ENCODE measurements at places on chromosomes 5 and 9.
A peak's percentile ranks its signal among the peaks of the same experiment; 100 is the strongest.

DNA sequence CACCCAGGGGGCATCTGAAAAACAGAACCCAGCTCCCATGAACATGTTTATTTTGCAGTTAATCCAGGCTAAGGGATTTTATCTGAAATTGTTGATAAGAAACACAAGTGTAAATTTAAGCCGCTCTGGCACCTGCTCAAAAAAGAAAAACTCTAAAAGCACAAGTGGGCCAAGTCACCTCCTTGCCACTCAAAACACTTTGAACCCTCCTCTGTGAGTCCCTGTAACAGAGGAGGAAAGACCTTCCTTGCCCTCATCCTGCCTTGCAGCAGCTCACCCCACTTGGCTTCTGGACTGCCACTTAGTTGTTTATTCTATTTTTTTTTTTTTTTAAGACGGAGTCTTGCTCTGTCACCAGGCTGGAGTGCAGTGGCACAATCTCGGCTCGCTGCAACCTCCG is 39.5 kb downstream of the FAM78A start:
- peaks cover 39% of the 10 kb centered on the region for H3K36me3 ChIP-seq
- H3K27ac ChIP-seq = peak overlapping the region; percentile 53
- no peak overlapping the region for H3K4me3 ChIP-seq

- H3K27me3 ChIP-seq = peaks cover 7% of the 10 kb centered on the region
- no peak overlapping the region for H3K4me3 ChIP-seq
Measured at GRCh38 chr5:174794931-174795672, 70.7 kb downstream of the MSX2 start.

- no peak overlapping the region for H3K4me3 ChIP-seq
- no peaks in the 10 kb centered on the region for H3K27me3 ChIP-seq
- no peak for DNase-seq
- H3K36me3 ChIP-seq = no peaks in the 10 kb centered on the region
- peaks cover 16% of the 10 kb centered on the region for H3K4me1 ChIP-seq
- H3K27ac ChIP-seq = no peak overlapping the region
Measured at GRCh38 chr9:4515958-4516375, 25.7 kb downstream of the SLC1A1 start.

DNA sequence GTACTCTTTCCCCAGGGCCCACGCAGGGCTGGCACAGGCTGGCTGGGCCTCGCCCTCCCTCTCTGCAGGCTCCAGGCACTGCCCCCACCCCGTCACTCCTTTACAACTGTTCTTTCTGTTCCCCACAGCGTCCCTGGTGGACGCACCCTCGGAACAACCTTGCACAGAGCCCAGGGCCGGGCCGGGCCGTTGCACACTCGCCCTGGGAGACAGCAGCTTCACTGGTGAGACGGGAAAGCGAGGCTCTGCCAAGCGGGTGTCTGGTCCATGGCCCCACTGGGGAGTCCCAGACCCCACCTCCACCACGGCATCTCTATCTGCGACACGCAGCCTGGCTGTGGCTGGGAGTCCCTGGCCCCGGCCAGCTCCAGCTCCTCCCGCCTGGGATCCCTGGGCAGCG is 18.4 kb upstream of the QSOX2 start:
- H3K36me3 ChIP-seq = no peaks in the 10 kb centered on the region
- no peak overlapping the region for H3K4me3 ChIP-seq
- peaks cover 6% of the 10 kb centered on the region for H3K27me3 ChIP-seq
- no peak for DNase-seq

DNA sequence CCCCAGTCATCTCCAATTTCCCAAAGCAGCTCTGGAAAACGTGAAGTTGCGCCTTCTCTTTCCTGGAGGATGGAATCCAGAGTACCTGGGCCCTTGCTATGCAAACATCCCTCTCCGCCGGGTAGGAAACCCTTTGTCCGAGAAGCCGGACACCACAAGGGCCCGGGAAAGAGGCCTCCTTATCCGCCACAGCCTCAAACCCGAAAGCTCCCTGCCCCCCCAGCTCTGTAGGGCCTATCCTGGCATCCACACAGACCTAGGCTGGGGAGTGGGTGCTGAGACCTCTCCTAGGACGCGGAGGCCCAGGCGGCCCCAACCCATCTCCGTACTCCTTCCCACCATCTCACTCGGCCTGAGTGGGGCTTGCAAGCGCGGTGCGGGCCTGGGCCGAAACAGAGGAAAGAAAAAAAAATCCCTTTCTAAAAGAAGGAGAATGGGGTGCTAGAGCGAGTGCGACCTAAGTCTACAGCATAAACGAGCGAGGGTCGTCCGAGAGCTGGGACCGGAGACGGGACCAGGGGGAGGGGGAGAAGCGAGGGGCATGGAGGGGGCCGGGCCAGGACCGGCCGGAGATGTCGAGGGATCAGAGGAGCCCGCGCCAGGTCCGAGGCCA is 624 bp downstream of the FBXW11 start:
- peak overlapping the region; percentile 90 for H3K4me3 ChIP-seq
- peaks cover 14% of the 10 kb centered on the region for H3K36me3 ChIP-seq
- peak overlapping the region; percentile 94 for H3K27ac ChIP-seq
- DNase-seq = peak; percentile 33
- no peaks in the 10 kb centered on the region for H3K27me3 ChIP-seq

DNA sequence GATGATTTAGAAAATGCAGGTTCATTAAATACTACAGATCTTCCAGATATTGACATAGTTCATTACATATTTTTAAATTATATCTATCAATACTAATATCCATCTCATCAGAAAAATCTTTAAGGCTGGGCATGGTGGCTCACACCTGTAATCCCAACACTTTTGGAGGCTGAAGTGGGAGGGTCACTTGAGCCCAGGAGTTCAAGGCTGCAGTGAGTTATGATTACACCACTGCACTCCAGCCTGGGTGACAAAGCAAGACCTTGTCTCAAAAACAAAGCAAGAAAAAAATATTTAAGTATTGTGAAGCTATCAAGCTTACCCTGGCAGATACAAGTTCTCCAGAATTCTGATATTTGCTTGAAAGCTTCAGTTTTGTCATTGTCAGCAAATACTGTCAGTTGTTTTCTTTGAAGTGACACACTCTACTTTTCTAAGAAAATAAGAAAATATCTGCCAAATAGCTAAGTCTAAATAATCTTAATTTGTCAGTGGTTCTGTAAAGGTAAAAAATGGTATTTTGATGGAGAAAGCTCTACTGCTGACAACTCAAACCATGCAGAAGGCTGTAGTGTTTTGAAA is 14.9 kb downstream of the LYRM7 start:
- H3K36me3 ChIP-seq = peaks cover 20% of the 10 kb centered on the region
- H3K4me3 ChIP-seq = no peak overlapping the region
- H3K27me3 ChIP-seq = no peaks in the 10 kb centered on the region
- H3K27ac ChIP-seq = no peak overlapping the region
- peaks cover 19% of the 10 kb centered on the region for H3K4me1 ChIP-seq
- no peak for DNase-seq

GRCh38 chr9:93673839-93674334 is 97.5 kb downstream of the PHF2 start:
- no peak overlapping the region for H3K27ac ChIP-seq
- peak; percentile 13 for DNase-seq
- H3K27me3 ChIP-seq = no peaks in the 10 kb centered on the region
- peaks cover 14% of the 10 kb centered on the region for H3K36me3 ChIP-seq
- H3K4me1 ChIP-seq = no peaks in the 10 kb centered on the region

GRCh38 chr5:65808818-65809217 is 86.8 kb downstream of the NLN start:
- peaks cover 30% of the 10 kb centered on the region for H3K4me1 ChIP-seq
- DNase-seq = no peak
- no peak overlapping the region for H3K27ac ChIP-seq

DNA sequence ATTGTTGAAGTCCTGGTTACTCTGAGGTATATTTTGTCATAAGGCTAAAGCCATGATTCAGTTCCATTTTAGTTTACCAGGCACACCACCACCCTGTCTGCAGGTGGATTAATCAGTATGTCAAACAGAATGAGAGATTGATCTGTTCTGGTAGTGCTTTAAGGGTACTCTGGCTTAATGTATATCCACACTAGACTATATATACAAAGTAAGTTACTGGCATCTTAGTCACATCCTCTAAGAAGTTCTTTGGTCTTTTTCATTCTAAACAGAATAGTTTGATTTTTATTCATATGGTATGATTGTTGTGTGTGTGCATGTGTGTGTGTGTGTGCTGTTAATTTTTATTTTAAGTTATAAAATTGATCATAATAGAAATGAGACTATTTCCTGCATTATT is 61.8 kb downstream of the RAB24 start:
- H3K27me3 ChIP-seq = no peaks in the 10 kb centered on the region
- no peak overlapping the region for H3K4me3 ChIP-seq
- no peak for DNase-seq
- H3K27ac ChIP-seq = no peak overlapping the region
- no peaks in the 10 kb centered on the region for H3K4me1 ChIP-seq

DNA sequence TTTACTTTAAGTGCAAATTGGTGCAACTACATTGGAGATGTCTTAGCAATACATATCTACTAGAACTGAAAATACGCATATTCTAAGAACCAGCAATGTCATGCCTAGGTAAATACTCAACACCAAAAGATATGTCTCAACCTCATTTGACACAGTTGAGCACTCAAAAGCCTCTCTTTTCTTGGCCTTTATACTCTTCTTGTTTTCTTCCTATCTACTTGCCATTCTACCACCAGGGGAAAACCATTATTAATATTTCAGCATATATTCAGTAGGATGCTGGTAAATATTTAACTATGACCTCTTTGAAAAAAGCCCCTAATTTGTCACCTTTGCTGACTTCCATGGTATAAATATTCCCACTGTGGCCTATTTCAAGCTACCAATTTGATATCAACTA is 443.8 kb downstream of the LRRC70 start:
- no peak overlapping the region for H3K4me3 ChIP-seq
- H3K27ac ChIP-seq = no peak overlapping the region
- no peak for DNase-seq
- H3K36me3 ChIP-seq = no peaks in the 10 kb centered on the region
- H3K4me1 ChIP-seq = no peaks in the 10 kb centered on the region

GRCh38 chr9:2919347-2919746 is 75.5 kb upstream of the PUM3 start:
- no peaks in the 10 kb centered on the region for H3K4me1 ChIP-seq
- no peak overlapping the region for H3K4me3 ChIP-seq
- H3K36me3 ChIP-seq = no peaks in the 10 kb centered on the region
- H3K27ac ChIP-seq = no peak overlapping the region
- DNase-seq = no peak

DNA sequence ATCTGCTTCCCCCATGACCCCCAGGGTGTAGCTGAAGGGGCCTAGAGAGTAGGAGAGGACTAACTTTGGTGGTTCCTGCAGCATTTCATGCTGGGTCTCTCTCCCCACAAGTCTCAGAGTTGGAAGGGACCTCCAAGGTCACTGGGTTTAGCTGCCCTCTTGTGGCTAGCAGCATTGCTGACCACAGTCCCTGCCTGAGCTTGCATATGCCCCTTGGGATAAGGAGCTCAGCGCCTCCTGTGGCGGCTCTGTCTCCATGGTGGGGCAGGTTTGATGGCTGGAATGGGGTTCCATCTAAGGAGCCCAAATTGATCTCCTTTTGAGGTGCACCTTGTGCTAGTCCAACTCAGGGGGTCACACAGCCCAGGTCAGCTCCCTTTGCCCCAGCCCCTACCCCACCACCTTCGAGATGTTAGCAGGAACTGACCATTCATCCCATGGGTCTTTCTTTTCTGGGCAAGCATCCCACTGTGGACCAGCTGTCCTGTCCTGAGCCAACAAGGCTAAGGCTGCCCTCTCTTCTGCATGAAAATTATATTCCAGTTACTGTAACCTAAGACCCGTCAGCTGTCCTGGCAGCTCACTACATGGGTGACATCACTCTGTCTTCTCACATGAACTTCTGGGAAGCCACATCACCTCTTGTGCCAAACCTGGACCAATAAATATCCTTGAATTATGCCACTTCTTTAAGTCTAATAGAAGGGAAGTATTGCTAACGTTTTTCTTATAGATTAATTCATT is 196.2 kb downstream of the HSPA4 start:
- H3K27me3 ChIP-seq = no peaks in the 10 kb centered on the region
- no peak overlapping the region for H3K27ac ChIP-seq
- H3K4me1 ChIP-seq = peaks cover 5% of the 10 kb centered on the region

GRCh38 chr9:88773126-88773525 is 218.1 kb upstream of the S1PR3 start:
- no peak overlapping the region for H3K27ac ChIP-seq
- no peak overlapping the region for H3K4me3 ChIP-seq
- no peaks in the 10 kb centered on the region for H3K36me3 ChIP-seq
- peaks cover 4% of the 10 kb centered on the region for H3K27me3 ChIP-seq
- no peaks in the 10 kb centered on the region for H3K4me1 ChIP-seq

GRCh38 chr5:31577438-31577837 is 45.3 kb downstream of the C5orf22 start:
- H3K4me3 ChIP-seq = no peak overlapping the region
- no peak overlapping the region for H3K27ac ChIP-seq
- peaks cover 16% of the 10 kb centered on the region for H3K27me3 ChIP-seq
- H3K4me1 ChIP-seq = peaks cover 10% of the 10 kb centered on the region
